Naive thymus-derived CD8-positive, alpha-beta T cell (primary cell): ENCODE measurements at places on chromosomes 2 and 18.

- no peaks in the 10 kb centered on the region for H3K36me3 ChIP-seq
- no peak overlapping the region for H3K4me3 ChIP-seq
- H3K27me3 ChIP-seq, result peaks cover 12% of the 10 kb centered on the region
- no peaks in the 10 kb centered on the region for H3K4me1 ChIP-seq
- no peak for DNase-seq
Observed at GRCh38 chr2:172782506-172783164, 47.0 kb downstream of the RAPGEF4 start.

GRCh38 chr2:240298117-240298790 lies 137.2 kb upstream of the GPC1 start:
- H3K36me3 ChIP-seq, result no peaks in the 10 kb centered on the region
- DNase-seq, result no peak

DNA sequence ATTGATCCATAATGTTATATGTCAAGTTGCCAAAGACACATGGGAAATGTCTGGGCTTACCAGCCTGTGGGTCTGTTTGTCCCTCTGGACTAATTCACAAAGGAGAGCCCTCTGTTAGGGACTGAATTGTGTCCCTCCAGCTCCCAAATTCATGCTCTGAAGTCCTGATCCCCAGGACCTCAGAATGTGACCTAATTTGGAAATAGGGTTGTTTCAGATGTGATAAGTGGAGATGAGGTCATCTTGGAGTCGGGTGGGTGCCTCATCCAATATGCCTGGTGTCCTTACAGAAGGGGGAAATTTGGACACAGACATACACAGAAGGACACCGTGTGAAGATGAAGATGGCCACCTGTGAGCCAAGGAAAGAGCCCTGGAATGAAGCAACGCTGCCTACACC lies 41.4 kb upstream of the ROCK2 start:
- H3K27ac ChIP-seq, result no peak overlapping the region
- H3K36me3 ChIP-seq, result no peaks in the 10 kb centered on the region
- H3K4me3 ChIP-seq, result no peak overlapping the region
- H3K4me1 ChIP-seq, result peaks cover 2% of the 10 kb centered on the region
- no peaks in the 10 kb centered on the region for H3K27me3 ChIP-seq
- no peak for DNase-seq

- DNase-seq, result no peak
- no peak overlapping the region for H3K4me3 ChIP-seq
- no peaks in the 10 kb centered on the region for H3K4me1 ChIP-seq
Observed at GRCh38 chr18:49904871-49905555, 91.7 kb upstream of the ACAA2 start.

GRCh38 chr18:38993342-38993741 lies 1427.7 kb upstream of the CELF4 start:
- no peaks in the 10 kb centered on the region for H3K27me3 ChIP-seq
- H3K4me1 ChIP-seq, result no peaks in the 10 kb centered on the region
- H3K27ac ChIP-seq, result no peak overlapping the region

DNA sequence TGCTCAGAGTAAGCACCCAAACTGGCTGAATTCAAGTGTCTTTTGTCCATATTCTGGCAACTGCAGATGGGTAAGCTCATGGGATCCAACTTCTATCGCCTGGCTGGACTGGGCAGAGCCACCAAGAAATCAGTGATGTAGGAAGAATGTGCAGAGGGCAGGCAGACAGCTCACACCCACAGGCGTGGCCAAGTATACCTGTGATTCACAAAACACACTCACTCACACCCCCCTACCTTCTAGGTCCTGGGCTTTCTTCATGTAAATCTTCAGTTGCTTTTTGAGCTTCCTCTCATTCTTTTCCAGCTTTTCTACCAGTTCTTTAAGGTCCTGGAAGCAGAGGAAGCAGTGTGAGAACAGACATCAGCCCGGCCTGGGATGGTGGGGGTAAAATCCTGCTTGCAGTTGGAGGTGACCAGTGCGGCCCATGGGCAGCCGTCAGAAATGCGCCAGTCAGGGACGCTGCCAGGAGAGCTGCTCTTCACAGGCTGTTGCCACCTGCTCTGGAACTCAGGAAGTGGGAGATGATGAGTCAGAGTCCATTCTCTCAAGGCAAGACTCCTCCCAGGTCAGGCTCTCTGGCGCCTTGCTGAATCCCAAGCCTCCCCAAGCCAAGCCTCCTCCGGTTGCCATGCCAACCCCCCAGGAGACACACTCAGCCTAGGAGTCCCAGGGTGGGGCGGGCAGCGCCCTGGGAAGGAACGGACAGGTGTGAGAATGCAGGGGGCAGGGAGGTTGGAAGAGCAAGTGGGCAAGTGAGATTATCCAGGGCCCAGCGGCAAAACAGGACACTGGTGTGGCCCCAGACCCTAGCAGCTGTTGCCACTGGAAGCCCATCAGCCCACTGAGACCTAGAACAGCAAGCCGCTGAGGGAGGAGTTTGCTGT lies 36.2 kb upstream of the ACAA2 start:
- DNase-seq, result no peak
- H3K27me3 ChIP-seq, result peaks cover 23% of the 10 kb centered on the region
- H3K27ac ChIP-seq, result no peak overlapping the region
- no peaks in the 10 kb centered on the region for H3K36me3 ChIP-seq
- H3K4me3 ChIP-seq, result no peak overlapping the region
- no peaks in the 10 kb centered on the region for H3K4me1 ChIP-seq

DNA sequence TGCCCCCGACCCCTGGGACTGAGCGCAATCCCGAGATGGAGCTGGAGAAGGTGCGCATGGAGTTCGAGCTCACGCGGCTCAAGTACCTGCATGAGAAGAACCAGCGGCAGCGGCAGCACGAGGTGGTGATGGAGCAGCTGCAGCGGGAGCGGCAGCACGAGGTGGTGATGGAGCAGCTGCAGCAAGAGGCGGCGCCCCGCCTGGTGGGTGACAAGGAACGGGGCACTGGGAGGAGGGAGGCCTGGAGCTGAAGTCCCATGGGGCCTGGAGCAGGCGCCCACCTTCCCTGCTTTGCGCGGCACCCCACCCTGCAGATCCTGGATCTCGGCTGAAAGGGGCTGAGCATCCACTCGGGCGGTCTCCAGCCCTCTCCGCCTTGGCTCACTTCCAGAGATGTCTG lies 1.2 kb downstream of the TMEM247 start:
- H3K36me3 ChIP-seq, result peaks cover 13% of the 10 kb centered on the region
- H3K27ac ChIP-seq, result no peak overlapping the region
- H3K27me3 ChIP-seq, result no peaks in the 10 kb centered on the region
- peaks cover 20% of the 10 kb centered on the region for H3K4me1 ChIP-seq
- no peak for DNase-seq

- H3K27ac ChIP-seq, result no peak overlapping the region
- DNase-seq, result no peak
Observed at GRCh38 chr2:76268902-76269620, 558.3 kb upstream of the GCFC2 start.

DNA sequence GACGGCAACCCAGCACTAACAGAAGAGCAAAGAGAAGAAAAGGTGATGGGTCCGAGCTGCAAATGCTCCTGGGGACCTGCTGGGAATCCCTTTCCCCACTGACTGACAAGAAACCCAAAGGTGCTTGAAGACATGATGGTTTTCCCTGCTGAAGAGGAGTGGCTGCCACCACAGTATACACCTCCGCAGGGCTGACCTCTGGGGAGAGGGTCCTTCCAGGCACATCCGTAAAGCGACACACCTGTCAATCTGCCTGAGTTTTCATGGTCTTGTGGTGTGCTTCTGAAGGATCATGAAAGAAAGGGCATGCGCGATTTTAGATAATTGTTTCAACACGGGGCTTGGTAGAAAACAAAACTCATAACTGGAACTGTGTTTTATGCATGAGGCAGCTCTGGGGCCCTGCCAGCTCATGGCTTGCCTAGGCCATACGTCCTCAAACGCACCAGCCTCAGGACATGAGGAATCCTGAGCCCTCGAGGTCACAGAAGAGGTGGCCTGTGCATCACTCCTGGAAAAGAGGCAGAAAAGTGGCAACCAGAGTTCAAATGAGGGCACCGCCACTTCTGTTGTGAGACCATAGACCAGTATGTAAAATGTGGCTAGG lies 51.8 kb downstream of the SERTAD2 start:
- no peak overlapping the region for H3K27ac ChIP-seq
- no peak for DNase-seq
- H3K36me3 ChIP-seq, result peaks cover 3% of the 10 kb centered on the region
- no peaks in the 10 kb centered on the region for H3K27me3 ChIP-seq
- peaks cover 5% of the 10 kb centered on the region for H3K4me1 ChIP-seq
- H3K4me3 ChIP-seq, result no peak overlapping the region

DNA sequence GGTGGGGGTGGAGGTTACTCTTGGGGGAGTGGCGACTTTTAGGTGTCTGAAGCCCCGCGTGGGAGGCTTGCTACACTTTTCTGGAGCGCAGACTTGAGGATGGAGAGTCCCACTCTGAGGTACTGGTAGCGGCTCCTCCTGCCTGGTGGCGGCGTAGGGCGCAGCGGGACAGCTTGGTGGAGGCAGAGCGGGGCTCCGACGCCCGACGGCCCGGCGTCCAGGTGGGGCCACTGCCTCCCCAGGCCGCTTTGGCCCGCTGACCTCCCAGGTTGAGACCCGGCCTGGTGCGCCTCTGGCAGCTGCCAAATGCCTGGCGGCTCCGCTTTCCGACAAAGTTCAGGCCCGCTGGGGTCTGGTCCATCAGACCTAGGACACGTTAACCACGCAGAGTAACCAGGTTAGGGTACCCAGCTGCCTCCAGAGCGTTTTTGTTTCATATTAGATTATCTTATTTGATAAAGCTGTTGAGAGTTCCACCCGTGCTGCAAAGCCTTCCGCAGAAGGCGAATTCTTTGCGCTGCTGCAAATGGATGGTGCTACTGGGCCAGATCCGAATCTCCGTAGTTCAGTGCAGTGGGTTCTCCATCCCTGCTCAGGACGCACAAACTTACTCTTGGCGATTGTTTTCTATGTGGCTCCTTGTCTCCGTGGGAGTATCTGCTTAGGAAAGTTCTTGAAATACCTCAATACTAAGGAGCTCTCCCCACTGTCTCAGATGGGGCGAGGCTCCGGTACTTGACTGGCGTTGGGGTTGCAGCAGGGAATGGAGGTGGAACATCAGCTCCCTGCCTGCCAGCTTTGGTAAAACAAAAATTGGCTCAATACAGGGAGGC lies 405.9 kb downstream of the XIRP2 start:
- H3K36me3 ChIP-seq, result peaks cover 6% of the 10 kb centered on the region
- peak overlapping the region; percentile 76 for H3K4me3 ChIP-seq
- DNase-seq, result peak; percentile 0
- peak overlapping the region; percentile 73 for H3K27ac ChIP-seq

- DNase-seq, result no peak
- H3K27me3 ChIP-seq, result no peaks in the 10 kb centered on the region
- no peaks in the 10 kb centered on the region for H3K4me1 ChIP-seq
Observed at GRCh38 chr2:171807119-171807518, 86.9 kb downstream of the SLC25A12 start.

DNA sequence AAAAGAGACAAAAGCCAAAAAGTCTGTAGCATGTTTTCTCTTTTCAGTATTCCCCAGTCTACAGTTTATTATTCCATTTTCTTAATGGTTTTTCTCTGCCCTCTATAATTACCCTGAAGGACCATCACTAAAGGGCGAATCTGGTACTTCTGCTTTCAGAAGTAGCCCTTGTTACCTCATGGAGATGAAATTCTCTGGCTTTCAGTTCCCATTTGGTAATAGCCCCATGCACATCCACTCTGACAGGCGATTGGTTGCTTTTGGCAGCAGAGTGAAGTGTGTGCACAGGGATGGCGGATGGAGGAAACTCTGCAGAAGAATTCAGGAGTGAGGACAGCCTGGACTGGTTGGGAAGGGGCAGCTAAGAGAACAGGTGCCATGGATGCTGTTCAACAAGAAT lies 66.3 kb upstream of the NABP1 start:
- peaks cover 1% of the 10 kb centered on the region for H3K4me1 ChIP-seq
- no peak overlapping the region for H3K4me3 ChIP-seq
- no peak overlapping the region for H3K27ac ChIP-seq
- no peaks in the 10 kb centered on the region for H3K27me3 ChIP-seq
- DNase-seq, result no peak

DNA sequence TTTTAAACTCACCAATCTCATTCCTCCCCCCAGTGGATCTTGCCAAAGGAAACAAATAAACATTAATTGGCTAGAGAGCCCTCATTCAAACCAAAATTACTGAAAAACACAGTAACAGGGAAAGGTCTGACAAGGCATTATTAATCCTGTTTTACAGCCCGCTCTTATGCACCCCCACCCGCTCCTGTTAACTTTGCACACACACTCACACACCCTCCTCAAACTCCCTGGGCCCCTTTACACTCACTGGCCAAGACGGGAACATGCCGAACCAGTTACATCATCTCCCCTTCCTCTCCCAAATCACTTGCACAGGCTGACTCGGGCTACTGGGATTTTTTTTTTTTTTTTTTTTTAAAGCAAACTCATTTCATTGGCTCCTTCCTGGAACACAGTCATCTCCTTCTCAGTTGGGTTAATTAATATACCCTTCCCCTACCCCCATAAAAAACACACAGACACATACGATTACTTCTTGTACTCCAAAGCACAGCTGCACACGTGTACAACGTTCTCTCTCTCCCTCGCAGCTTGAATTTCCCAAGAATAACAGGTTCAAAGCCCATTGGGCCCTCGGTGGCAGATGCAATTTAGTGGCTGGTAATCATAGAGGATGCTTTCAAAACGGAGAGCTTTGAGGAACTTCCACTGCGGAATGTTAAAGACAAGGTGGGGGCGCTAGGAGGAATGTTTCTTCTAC lies 31.8 kb downstream of the KLF7 start:
- peaks cover 89% of the 10 kb centered on the region for H3K4me1 ChIP-seq
- H3K27me3 ChIP-seq, result no peaks in the 10 kb centered on the region
- peak overlapping the region; percentile 79 for H3K27ac ChIP-seq
- H3K36me3 ChIP-seq, result peaks cover 23% of the 10 kb centered on the region
- no peak for DNase-seq

DNA sequence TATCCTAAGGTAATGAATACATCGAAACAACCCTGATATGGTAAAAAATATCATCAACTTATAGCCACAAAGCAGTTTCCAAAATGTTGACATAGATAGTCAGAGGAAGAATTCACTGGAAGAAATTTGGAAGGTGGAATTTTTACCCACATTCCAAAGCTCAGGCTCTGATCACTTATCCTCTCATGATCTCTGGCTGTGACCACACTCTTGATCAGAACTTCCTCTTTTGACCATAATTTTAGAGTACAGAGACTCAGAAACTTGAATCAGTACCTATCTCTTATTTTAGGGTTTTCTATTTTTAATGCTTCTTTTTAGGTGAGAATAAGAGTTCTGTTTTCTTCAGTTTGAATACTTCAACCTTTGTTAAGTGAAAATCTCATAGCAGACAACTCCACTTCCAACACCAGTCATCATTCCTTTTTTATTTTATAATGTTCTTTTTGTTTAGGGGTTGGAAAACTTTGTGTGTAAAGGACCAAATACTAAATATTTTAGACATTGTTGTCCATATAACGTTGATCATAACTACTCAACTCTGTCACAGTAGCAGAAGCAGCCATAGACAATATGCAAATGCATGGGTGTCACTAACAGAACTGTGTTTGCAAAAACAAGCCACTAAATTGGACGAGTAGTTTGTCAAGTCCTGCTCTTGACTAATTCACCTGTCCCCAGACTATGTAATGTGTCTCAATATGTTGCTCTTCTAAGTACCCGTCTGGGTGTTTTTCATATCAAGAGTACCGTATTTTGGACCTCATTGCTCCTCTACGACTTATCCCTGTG lies 891.6 kb upstream of the CRIM1 start:
- no peak overlapping the region for H3K27ac ChIP-seq
- no peak for DNase-seq
- H3K4me1 ChIP-seq, result no peaks in the 10 kb centered on the region
- no peak overlapping the region for H3K4me3 ChIP-seq

- H3K27me3 ChIP-seq, result peaks cover 18% of the 10 kb centered on the region
- no peak overlapping the region for H3K27ac ChIP-seq
- no peaks in the 10 kb centered on the region for H3K36me3 ChIP-seq
Observed at GRCh38 chr2:177799531-177799930, 273.0 kb downstream of the PDE11A start.
